Stimulated activated naive CD4-positive, alpha-beta T cell (primary cell): ENCODE measurements at places on chromosomes 1 and 21.

GRCh38 chr1:206635080-206635977 is at the start of gene DYRK3:
Gene DYRK3, plus strand, starts transcription at chr1:206635536. Its CDS starts 168 bp downstream, at chr1:206635704.
- peak; percentile 87 for DNase-seq

DNA sequence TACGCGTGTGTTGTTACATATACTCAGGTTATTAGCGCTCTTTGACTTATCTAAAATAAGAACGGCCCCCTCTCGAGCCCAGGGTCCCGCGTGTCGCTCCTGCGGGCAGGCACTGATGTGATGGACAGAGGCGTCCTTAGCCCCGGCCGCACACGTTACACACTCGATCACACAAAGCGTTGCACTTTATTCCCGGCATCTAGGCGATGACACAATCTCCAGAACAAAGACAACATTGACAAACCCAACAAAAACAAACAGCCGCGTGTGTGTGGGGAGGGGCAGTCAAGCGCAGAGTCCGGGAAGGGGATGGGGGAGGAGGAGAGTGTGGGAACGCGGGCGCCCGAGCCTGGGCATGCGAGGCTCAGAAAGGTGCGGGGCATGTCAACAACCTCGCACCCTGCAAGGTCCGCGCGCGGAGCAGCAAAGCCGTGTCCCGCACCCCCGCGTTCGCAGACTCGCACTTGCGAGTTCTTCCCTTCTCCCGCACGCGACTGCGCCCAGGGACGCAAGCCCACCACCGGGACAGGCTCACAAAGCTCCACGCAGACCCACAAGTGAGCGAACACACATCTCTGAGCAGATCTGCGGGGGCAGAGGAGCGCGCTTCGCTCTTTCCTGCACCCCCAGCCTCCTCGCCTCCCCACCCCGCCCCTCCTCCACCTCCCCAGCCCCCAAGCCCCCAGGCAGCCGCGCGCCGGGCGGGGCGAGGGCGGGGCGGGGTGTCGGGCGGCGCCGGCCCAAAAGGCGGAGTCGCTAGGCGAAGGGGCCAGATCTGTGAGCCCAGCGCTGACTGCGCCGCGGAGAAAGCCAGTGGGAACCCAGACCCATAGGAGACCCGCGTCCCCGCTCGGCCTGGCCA is at the start of gene EFNA1:
TSS of gene EFNA1 (plus strand) at position 772 of the 862 bp plus-strand sequence. CDS start 102 bp downstream, outside the sequence.
- peak; percentile 53 for DNase-seq

- no peak for DNase-seq
These were observed 3.9 kb upstream of the ZBED6 start for GRCh38 chr1:203791498-203791897.

- no peak for DNase-seq
These were observed 43.3 kb downstream of the L1TD1 start for GRCh38 chr1:62237950-62238374.

DNA sequence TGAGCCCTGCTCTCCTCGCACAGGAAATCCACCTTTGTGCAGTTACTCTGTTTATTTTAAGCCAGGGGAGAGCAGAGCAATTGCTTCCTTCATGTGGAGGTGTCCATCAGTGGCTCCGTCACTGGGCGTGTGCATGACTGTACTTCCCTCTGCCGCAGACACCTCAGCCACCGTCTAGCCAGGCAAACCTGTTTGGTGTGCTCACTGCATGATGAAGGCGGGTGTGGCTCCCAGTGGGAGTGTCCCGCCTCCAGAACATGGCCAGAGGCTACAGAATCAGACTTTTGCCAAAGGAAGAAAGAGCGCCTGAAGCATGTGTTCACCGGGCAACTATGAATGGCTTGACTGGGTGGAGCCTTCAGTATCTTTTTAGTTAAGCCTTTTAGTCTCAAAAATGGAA is 26.1 kb upstream of the LAMC2 start:
- DNase-seq, result no peak

DNA sequence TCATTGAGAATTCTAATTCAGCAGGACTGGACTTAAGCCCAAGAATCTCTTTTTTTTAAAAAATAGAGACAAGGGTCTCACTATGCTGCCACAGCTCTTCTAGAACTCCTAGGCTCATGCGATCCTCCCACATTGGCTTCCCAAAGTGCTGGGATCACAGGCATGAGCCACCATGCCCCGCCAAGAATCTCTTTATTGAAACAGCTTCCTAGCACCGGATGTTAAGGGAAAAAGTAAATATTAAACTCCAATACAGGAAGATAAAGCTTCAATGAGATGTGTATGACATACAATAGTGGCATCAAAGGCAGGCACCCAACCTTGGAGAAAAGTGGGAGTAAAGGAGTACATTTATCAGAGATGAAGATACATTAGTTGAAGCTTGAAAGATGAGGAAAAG is 25.5 kb downstream of the PUM1 start:
- DNase-seq, result no peak

DNA sequence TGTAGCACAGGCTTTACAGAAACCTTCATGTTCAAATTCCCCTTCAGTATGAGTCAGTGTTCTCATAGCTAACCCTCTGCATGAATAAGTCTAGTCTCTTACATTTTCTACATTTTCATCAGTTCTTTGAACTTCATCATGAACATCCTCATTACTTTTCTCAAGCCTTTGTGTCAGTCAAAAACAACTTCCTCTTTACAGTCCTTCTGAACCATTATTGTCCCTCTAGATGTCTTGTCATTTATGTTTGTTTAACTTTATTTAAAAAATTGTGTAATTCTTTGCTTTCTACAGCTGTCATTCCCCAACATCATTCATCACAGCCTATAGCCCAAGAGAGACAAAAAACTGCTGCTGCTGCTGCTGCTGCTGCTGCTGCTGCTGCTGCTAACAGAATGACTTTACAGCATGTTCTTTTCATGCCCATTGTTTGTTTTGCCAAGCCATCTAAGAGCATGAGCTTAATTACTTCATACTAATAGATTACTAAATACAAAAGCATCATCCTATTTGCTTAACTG is 133.1 kb downstream of the LRRC40 start:
- no peak for DNase-seq

DNA sequence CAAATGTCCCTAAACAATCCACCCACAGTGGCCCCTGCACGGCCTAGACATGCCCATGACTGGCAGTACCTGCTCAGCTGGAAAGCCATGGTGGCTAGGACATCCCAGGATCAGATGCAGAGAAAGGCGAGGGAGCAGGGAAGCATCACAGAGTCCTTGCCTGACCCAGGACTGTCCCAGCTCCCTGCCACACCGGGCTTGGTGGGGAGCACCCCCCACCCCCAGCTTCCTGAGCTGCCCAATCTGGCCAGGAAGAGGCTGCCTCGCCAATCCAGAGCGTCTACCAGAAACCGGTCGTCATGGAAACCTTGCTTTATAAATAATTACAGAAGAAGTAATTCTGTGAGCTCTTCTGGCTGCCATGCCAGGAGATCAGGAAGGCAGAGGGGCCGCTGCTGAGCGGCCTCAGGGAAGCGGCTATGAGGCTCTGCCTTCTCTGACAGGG is 34.8 kb downstream of the ACOT7 start:
- DNase-seq, result peak; percentile 68

GRCh38 chr1:41328780-41329640 is 32.2 kb upstream of the FOXO6 start:
- DNase-seq, result no peak

DNA sequence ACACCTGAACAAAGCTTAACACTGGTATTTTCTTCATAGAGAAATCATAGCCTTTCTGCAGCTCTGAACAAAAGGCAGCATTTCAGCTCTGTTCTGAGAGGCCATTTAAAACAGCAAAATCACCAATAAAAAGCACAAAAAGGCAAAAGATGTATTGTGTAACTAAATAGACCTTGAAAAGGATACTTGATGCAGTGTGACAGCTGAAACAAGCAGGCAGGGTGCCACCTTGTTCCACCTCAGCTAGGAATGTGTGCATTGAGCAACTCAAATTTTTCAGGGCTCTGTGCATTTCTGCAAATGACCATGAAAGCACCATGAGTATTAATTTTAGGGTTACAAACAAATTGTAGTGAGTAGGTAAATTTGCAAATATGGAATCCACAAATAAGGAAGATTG is 65.8 kb downstream of the RHOU start:
- DNase-seq, result no peak

DNA sequence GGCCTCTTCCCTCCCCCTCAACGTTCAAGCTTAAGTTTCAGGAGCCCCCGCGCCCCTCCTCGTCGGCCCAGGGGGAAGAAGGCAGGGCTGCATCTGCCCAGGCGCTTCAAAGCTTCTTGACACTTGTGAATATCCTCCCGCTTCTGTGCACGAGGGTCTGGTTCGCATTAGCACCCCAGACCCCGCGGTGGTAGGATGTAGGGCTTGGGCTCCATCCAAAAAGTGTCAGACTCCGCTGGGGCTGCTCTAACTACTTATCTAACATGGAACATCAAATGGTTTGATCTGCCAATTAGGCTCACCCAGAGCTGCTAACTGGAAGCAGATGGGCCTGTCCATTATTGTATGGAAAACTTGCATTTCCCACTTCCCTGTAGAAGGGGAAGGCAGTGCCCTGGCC is 28.9 kb downstream of the TAS1R2 start:
- no peak for DNase-seq

- no peak for DNase-seq
These were observed 36.7 kb downstream of the CSMD2 start for GRCh38 chr1:34128186-34128889.

DNA sequence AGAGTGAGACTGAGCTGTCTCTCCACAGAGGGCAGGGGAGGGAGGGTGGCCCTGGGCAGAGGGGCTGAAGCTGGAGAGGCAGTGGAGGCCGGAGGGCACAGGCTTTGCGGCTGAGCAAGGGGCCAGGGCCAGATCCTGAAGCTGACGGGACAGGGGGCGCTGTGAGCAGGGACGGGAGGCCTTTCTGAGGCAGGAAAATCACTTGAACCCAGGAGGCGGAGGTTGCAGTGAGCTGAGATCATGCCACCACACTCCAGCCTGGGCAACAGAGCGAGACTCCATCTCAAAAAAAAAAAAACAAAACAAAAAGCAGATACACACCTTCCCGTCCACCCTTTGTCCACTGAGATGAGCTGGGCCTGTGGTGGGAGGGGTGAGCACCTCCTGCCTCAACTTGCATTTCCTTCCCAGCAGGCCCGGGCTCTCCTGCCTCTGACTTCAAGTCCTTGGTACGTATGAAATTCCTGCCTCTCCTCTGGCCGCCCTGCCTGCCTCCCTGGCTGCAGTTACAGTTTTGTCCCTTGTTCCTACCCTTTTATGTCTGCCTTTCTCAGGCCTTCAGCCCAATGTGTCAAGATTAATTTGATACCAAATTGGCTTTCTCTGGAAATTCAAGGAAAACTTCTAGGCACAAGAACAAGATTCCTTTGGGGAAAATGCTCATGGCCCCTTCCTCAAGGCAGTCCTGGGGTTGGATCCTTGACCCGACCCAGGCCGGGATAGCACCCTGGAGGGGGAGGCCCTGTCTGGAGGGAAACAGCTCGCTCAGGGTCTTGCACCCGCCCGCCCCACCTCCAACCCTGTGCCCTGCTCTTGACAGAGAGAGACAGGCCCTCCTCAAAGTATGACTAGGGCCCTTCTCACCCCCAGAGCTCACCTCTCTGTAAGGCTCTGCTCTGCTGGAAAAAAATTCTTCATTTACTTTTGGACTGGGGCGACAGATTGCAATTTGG is 11.2 kb upstream of the ADAMTSL4 start:
- DNase-seq, result no peak

GRCh38 chr1:76496871-76497270 is 370.4 kb upstream of the ST6GALNAC5 start:
- no peak for DNase-seq

- no peak for DNase-seq
These were observed 111.3 kb downstream of the HIVEP3 start for GRCh38 chr1:41807390-41807789.

GRCh38 chr1:56516539-56517252 is 62.7 kb downstream of the PLPP3 start:
- no peak for DNase-seq

DNA sequence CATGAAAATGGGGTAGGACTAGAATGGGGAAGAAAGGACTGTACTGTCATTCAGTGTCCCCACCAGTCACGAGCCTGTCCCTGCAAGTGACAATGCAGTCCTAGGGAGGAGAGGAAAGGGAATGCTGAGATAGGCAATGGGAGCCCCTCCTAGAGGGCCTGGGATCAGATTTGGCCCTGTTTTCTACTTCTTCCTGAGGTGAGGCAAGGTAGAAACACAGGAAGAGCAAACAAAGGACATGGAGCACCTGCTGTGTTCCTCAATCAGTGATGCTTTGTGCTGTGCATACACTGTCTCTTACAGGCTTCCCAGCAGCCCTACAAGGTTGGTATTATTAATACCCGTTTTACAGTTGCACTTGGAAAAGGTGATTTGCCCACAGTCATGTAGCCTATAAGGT is 6.1 kb downstream of the FABP3 start:
- DNase-seq, result no peak

- no peak for DNase-seq
These were observed 4.1 kb downstream of the DCAF8 start for GRCh38 chr1:160258177-160258798.

DNA sequence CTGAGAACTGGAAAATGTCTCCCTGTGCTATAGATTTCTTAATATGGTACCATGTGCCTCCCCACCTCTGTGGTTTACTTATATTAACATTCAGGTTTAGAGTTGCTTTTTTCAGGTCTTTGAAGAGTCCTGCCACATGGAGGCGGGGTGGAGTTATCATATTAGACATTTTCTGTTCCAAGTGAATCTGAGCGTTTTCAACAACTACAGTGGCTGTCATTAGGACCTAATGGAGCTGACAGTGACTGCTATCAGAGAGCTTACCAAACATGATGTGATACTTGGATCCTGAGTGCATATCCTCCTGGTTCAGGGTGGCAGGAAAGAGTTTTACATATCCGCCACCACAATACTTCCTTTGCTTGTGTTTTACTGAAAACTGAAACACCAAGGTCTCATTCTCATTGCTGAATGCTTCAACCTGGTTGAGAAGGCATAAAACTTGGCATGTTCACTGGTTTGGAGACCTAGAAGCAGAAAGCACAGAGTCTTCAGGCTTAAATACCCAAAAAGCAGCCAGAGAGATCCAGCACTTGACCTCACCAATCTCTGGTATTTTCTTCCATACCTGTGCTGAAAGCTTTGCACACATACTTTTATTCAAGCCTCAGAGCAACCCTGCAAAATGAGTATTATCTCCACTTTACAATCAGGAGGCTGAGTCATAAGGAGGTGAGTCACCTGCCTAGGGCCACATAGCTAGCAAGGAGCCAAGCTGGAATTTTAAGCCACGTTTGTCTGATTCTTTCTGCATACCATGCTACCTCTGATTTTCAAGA is 47.4 kb upstream of the OSBPL9 start:
- DNase-seq, result no peak

- no peak for DNase-seq
These were observed 269.5 kb downstream of the GRIK3 start for GRCh38 chr1:36764798-36765197.

- DNase-seq, result no peak
These were observed 64.8 kb upstream of the ZNF281 start for GRCh38 chr1:200474633-200475032.
